Kidney (tissue), 22 donors: ENCODE measurements at places on chromosomes 3 and 15. TPM values are rescaled to one million over a fixed set of nuclear protein-coding genes. Genes with fewer than 3 reads are reported as not detected.
A peak's percentile ranks its signal among the peaks of the same experiment; 100 is the strongest.

GRCh38 chr15:55327387-55327786 lies 8.4 kb downstream of the PIGB start:
- no peak for DNase-seq

DNA sequence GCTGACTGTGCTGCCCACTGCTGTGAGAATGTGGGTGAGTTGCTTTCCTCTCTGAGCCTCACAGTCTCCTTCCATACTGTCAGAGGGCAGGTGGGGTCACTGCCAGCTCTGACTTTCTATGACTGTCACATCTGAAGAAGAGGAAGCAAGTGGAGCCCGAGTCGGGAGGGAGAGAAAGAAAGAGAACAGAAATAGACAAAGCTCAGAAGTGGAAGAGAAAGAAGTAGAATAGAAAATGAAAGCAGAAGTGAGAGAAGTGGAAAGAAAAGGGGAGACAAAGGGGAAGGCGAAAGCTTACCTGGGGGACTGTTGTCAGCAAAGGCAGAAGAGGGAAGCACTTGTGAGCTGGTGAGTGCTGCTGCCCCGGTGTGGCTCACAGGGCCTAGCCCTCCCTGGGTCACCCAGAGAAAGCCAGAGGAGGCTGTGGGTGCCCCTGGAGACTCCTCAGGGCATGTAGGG lies 57.9 kb downstream of the EPHB1 start:
- DNase-seq: no peak

SPPL2A gene
- 134 TPM for total RNA-seq

DNA sequence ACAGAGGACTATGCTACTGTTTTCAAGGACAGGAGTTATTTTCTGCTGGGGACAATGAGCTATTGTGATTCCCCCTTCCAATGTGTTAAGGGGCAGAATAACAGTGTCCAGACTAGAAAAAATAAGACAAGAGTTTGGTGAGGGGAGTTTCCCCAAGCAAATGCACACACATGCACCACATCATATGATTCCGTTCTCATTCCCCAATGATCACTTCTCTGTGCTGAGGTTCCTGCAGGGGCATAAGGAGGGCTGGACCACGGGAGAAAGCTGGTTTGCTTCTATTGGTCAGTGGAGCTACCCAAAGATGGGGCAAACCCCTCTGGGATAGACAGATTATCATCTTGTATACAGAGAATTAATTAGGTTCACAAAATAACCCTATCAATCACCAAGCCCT lies 80.6 kb downstream of the RBPMS2 start:
- DNase-seq: no peak

SLC6A1 gene
- total RNA-seq: 2.1 TPM

PLA2G4B gene
- 8.3 TPM for total RNA-seq

- no peak for DNase-seq
Measured at GRCh38 chr15:67504056-67504455, 16.9 kb upstream of the C15orf61 start.

NR1I2 gene
- 0.38 TPM for total RNA-seq

GRCh38 chr3:3675186-3675585 lies 124.0 kb upstream of the LRRN1 start:
- DNase-seq: no peak

GRCh38 chr3:60142009-60142408 lies 1092.2 kb upstream of the CFAP20DC start:
- DNase-seq: peak; percentile 29

DNA sequence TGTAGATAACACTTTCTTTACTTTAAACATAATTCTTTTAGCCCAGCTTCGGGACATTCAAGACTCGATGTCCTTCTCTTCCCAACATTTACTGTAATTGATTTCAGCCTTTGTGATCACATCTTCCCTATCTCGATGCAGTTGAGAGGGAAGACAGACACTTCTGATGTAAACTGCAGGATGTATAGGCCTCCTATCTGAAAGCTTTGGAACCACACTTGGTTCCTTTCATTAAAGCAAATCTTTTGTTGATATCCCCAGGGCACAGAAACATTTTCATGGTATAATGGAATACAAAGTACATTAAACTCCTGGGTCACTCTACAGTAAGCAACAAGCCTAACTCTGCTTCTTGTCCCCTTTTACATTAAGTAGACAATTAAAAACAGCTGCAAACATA lies 6.4 kb downstream of the GRM7 start:
- DNase-seq: no peak

GRCh38 chr3:194910414-194910984 lies 224.8 kb downstream of the FAM43A start:
- DNase-seq: no peak
